ENCODE measurements at places on chromosomes 2 and 18.

GRCh38 chr2:113080134-113080533, 12.4 kb downstream of the IL1F10 start:
- DNase-seq: no peak

- DNase-seq: no peak
Measured at GRCh38 chr2:121333231-121333630, 48.2 kb upstream of the TFCP2L1 start.

DNA sequence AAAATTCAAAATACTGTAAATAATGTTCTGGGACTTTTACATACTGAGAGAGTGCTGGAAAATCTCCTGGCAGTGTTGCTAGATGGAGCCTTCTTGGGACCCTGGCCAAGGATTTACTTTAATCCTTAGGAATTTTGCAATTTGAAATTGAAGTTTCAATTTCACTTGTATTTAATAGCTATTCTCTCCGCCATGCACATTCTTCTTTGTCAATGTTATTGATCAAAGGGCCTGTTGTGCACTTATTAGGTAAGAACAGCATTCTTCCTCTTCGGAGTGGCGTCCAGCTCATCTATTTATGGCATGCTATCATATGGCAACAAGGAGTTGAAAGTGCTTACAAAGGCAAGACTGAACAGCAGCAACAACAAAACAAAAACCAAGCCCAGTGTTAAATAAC, 40.1 kb upstream of the SOS1 start:
- no peak for DNase-seq

DNA sequence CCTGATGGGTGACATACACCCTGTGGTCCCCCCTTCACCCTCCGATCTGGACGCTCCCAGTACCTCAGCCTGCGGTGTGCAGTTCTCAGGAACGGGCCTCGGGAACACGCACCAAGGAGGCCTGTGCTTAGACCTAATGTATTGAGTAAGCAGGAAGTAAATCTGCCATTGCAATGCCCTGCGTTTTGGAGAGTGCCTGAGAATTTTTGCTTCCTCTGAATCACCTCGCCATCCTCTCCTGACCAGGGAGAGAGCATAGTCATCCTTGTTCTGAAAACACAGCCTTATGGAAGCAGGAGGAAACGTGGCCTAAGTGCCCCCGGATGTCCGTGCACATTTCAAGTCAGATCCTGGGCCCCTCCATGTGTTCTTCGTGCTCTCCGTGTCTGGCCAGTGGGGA, 272.2 kb downstream of the NDUFA10 start:
- no peak for DNase-seq

- no peak for DNase-seq
Measured at GRCh38 chr2:27703638-27704341, 40.1 kb downstream of the SLC4A1AP start.

DNA sequence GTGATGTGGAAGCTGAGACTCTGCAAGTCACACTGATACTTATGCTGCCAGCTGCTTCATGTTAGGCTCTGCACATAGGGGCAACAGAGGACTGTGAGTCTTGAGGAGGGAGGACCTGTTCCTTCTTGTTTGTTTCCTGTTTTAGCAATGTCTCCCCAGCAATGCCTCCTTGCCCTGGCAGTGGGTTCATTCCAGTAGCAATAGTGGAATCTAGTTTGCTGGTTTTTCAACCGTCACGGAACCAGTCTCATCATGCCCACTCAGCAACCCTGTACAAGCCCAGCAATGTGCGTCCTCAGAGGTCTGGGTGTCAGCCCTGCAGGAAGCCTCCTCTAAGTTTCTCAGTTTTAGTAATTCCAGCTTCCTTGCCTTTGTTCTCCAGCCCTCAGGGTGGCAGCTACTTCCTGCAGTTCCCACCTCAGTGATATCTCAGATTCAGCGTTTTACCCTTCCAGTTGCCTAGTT, 20.5 kb upstream of the ITGB6 start:
- DNase-seq: no peak

DNA sequence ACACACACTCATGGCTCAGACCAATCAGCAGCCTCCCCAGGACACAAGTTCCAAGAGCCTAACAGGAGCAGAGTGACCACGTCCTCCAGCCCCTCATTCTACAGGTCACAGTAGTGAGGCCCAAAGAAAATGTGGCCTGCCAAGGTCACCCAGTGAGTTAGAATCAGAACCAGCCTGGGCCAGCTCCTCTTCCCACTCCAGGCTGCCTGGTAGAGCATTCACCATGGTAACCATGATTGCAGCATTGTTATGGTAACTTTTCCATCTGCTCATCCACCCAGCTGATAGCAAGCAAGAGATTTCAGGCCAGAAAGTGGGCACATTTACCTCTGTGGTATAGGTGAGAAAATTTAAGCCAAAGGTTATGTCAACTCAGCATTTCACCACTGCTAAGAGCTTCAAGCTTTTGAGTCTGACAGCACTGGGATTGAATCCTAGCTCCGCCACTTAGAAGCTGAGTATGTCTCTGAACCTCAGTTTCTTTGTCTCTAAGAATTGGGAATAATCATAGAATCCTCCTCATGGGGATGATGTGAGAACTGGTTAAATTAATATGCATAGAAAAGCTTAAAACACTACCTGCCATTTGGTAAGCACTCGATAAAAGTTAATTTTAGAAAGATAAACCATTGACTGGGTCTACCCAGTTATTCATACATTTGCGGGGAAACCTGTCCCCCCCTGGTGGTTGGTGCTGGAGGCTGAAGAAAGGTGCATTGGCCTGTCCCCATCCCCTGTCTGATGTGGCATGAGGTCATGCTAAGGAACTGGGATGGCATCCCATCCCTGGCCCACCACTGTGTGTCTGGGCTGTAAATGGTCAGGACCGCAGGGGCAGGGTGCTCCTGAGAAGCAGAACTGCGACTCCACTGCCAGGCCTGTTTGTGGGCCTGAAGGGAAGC, 181.5 kb downstream of the KLHL29 start:
- DNase-seq: peak; percentile 47

DNA sequence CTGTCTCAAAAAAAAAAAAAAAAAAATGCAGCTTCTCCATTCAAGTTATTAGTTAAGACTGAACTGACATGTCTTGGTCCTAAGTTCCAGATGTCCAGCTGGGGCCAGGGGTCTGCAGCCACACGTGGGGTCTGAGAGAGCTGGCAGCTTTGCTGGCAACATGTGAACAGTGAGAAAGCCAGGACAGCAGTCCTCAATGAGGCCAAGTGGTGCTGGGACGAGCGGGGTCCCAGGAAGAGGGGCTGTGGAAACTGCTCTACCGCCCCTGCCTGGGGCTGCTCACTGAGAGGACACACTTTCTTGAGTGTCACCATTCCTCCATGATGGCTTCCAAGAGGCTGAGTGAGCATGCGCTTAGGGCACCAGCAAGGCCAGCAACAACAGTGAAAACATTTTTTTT, 100.7 kb upstream of the TAF1B start:
- DNase-seq: no peak

GRCh38 chr2:129585760-129586159, 393.7 kb upstream of the RAB6C start:
- DNase-seq: no peak

GRCh38 chr2:145757503-145758246, 1237.8 kb upstream of the ZEB2 start:
- no peak for DNase-seq

DNA sequence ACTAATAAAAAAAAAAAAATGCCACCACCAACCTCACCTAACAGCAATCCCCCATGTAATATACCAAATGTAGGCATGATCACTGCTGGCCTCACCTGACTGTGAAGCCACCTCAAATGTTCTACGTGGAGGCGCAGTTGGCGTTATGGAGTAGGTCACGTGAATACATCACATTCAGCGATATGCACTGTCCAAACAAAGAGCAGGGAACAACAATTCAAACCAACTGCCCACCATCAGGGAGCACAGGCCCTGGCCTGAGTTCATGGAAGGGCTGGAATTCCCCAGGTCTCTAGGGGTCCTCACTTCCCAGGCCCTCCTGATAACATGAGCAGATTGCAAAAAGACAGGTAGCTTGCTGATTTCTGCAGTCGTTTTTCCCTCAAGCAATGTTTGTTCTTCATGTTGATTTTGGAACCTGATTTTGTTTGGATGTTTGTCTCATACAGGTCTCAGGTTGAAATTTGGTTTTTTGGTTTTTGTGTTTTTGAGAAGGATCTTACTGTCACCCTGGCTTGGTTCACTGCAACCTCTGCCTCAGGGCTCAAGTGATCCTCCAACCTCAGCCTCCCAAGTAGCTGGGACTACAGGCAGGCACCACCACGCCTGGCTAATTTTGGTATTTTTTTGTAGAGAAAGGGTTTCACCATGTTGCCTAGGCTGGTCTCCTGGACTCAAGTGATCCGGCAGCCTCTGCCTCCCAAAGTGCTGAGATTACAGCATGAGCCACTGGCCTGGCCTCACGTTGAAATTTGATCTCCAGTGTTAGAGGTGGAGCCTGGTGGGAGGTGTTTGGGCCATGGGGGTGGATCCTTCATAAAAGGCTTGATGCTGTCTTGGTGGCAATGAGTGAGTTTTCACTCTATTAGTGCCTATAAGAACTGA, 15.5 kb downstream of the TBC1D8 start:
- no peak for DNase-seq

GRCh38 chr2:57759131-57759530, 287.5 kb upstream of the VRK2 start:
- no peak for DNase-seq

- DNase-seq: no peak
Measured at GRCh38 chr18:48740851-48741485, 202.1 kb downstream of the CTIF start.

DNA sequence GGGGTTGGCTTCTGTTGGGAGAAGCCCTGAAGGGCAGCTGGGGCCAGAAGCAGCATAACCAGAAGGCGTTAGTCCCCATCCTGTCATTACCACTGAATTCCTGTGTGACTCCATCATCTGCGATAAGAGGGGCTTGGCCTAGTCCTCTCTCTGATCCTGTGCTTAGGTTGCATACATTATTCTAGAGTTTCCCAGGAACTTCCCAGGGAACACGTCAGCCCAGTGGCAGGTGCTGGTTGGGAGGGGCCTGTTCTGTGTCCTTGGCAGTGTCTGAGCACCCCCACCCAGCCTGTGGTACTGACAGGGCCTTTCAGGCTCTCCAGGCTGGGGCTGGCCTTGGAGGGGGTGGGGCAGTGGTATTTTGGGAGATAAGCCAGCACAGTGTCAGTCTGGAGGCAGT, 4.5 kb upstream of the TOGARAM2 start:
- DNase-seq: peak; percentile 71

- no peak for DNase-seq
Measured at GRCh38 chr18:69727912-69728572, 219.6 kb downstream of the CD226 start.

GRCh38 chr2:126399001-126399400, 257.0 kb upstream of the GYPC start:
- no peak for DNase-seq

DNA sequence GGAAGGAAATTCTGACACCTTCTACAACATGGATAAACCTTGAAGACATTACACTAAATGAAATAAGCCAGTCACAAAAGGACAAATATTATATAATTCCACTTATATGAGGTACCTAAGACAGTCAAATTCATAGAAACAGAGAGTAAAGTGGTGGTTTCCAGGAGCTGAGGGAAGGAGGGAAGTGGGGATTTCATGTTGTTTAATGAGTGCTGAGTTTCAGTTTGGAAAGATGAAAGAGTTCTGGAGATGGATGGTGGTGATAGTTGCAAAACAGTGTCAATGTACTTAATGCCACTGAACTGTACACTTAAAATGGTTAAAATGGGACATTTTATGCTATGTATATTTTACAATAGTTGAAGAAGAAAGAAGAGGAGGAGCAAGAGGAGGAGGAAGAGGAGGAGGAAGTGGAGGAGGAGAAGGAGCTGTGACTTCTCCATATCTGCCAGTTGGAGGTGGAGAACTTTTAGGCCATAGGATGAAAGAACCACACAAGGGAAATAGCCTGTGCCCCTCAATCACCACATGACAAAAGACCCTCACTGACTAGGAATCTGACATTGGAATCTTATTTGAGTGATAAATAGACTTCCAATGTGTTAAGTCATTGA, 55.3 kb upstream of the LGALSL start:
- DNase-seq: no peak

GRCh38 chr2:121579309-121579708, 48.6 kb downstream of the RNU4ATAC start:
- no peak for DNase-seq

GRCh38 chr2:154960802-154961583, 262.5 kb downstream of the KCNJ3 start:
- no peak for DNase-seq

DNA sequence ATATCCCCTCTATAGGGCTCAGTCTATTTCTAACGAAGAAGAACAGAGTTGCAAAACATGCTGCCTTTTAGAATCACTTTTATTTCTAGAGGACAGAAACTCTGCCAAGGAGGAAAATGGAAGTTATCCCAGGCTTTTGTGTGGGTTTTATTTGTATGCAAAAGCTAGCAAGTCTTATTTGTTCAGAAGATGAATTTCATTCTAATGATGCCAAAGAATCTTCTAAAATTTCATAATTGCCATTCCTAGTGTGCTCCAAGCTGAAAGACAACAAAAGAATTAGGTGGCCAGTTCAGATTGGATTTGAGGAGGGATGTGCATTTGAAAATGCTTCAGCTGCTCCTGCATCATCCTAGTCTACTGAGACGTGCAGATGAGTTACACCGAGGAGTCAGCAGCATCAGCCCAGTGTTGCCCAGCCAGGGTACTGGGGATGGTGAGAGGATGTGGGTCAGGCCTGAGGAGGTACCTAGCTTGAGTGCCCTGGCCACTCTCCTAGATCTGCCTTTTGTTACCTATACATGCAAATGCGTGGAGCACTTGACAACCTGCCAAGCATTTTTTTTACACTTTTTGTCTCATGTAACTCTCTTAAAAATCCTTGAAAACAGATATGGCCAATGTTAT, 80.1 kb downstream of the KCNS3 start:
- DNase-seq: no peak

DNA sequence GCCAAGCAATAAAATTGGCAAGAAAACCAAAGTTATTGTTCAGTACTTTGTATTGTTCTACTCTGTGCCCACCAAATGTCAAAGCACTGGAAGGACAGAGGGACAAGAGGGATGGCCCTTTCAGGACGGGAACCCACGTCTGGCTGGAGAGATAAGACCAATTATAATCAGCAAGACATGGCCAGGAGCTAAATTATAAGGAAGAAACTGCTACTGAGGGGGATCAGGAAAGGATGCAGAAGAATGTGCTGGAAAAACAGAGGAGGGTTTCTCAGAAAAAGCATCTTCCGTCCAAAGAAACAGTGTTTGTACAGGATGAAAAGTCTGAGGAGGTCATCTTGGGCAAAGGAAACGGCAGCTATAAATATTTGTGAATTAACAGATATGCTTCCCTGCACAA, 46.4 kb upstream of the NARS1 start:
- no peak for DNase-seq

GRCh38 chr2:128779301-128780095, 460.8 kb upstream of the HS6ST1 start:
- DNase-seq: no peak

GRCh38 chr2:38064801-38065501, 11.0 kb downstream of the CYP1B1 start:
- no peak for DNase-seq

DNA sequence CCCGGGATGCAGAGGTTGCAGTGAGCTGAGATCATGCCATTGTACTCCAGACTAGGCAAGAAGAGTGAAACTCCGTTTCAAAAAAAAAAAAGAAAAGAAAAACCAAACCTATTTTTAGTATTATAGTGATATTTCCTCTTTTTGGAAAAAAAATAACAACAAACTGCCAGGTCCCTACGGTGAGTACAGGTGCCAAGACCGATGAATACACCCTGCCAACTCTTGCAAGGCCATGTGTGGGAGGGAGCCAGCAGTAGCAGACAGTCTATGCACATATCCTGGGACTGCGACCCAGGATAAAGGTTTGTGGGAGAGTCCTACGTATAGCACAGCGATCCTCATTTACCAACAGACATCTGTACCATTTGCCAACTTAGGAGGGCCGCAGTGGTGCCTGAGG, 69.6 kb upstream of the DNMT3A start:
- DNase-seq: no peak

GRCh38 chr2:180657054-180657453, 323.4 kb upstream of the UBE2E3 start:
- DNase-seq: no peak
